ENCODE measurements at places on chromosomes 7 and 10. TPM values are rescaled to one million over a fixed set of nuclear protein-coding genes. Genes with fewer than 3 reads are reported as not detected.

DNA sequence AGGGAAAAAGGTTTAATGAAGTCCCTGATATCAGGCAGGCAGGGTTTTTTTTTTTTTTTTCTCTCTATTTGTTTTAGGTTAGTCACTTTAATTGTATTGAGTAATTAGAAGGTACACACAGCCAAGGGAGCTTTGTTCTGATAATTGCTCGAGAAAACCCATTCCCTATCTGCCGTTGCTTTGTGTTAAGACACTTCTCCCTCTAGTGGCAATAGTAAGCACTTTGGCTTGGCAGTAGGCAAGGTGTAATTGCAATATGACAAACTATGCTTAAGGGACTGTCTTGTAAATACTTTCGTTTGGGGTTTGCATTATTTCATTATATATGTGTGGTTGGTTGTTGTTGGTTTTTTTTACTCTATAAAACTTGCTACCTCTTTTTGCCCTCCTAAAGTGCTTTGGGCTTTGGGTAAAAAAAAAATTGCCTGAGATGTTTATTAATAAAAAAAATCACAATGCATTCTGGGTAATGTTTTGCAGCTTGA lies 113.4 kb downstream of the BTRC start:
- DNase-seq, result peak; percentile 58

- no peak for DNase-seq
Measured at GRCh38 chr7:132417103-132417906, 159.0 kb downstream of the PLXNA4 start.

The FAM171A1 gene
- 3.5 TPM for polyA plus RNA-seq

GRCh38 chr10:48478980-48479811 lies 125.7 kb downstream of the ARHGAP22 start:
- DNase-seq, result no peak

GRCh38 chr10:29630205-29631048 lies 4.3 kb downstream of the SVIL start:
- no peak for DNase-seq

DNA sequence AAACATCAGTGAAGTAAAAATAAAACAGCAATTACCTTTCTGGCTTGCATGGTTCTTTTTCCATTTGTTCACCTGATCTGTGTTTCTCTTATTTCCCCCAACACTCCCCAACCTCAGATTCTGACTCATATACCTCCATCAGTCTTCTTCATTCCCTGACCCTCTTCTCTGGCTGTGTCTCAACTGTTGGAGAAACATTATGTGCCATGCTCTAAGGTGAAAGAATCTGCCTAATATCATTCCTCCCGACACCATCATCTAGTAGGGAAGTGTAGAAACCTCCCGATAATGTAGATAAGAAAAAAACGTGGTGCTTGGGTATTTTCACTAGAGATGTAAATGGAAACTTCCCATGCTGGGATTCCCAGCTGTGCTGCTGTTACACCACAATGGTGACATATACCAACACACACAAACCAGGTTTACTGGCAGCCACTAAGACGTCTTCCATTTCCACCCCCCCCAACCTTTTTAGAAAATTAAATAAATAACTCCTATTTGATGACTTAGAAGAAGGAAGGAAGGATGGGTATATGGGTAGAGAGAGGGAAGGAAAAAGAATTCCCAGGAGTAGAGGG lies 63.4 kb downstream of the OSBPL3 start:
- DNase-seq, result no peak

The EBF3 gene
- polyA plus RNA-seq, result not detected

GRCh38 chr7:141557360-141557759 lies 6.2 kb downstream of the AGK start:
- no peak for DNase-seq

- peak; percentile 6 for DNase-seq
Measured at GRCh38 chr7:151992375-151992774, 33.1 kb upstream of the GALNT11 start.

The DYNC1I1 gene
- not detected for polyA plus RNA-seq

GRCh38 chr7:18939771-18940592 lies 177.5 kb downstream of the TWIST1 start:
- DNase-seq, result no peak

DNA sequence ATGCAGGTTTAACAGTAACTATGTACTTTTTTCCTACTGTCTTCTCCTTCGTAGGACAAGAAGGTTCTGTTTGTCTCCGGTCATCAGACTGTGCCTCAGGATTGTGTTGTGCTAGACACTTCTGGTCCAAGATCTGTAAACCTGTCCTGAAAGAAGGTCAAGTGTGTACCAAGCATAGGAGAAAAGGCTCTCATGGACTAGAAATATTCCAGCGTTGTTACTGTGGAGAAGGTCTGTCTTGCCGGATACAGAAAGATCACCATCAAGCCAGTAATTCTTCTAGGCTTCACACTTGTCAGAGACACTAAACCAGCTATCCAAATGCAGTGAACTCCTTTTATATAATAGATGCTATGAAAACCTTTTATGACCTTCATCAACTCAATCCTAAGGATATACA lies 2.4 kb downstream of the DKK1 start:
- DNase-seq, result no peak

The SNX10 gene
- polyA plus RNA-seq, result 41.5 TPM

- DNase-seq, result no peak
Measured at GRCh38 chr7:19143881-19144574, 1.2 kb downstream of the FERD3L start.

GRCh38 chr7:5143106-5143505 lies 46.9 kb upstream of the WIPI2 start:
- DNase-seq, result peak; percentile 9

DNA sequence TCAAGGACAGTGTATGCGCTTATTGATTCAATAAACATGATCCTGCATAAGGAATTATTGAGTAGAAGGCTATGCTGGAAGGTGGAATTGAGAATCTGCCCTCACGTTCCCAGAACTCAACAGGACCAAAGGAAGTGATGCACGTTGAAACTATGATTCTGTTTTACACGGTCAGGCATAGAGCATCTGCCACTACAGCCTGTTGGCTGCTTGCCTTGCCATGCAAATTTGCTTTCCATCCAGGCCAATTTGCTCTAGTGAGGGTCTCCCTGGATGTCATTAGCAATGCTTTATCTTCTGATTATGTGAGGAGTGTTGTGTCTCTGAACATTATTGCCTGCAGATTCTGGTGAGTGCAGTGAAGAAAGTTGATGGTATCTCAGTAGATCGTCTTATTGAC lies 132.9 kb downstream of the ADRA2A start:
- no peak for DNase-seq

DNA sequence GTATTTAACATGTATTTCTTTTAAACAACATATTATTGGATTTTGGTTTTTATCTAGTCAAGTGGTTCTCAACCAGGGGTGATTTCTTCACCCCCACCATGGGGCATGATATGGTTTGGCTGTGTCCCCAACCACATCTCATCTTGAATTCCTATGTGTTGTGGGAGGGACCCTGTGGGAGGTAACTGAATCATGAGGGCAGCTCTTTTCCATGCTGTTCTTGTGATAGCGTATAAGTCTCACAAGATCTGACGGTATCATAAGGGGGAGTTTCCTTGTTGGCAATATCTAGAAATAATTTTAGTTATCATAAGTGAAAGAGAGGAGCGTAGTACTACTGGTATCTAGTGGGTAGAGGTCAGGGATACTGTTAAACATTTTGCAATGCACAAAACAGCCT lies 37.6 kb downstream of the TMEM168 start:
- DNase-seq, result no peak

- DNase-seq, result peak; percentile 7
Measured at GRCh38 chr7:144670218-144670617, 165.6 kb downstream of the TPK1 start.

DNA sequence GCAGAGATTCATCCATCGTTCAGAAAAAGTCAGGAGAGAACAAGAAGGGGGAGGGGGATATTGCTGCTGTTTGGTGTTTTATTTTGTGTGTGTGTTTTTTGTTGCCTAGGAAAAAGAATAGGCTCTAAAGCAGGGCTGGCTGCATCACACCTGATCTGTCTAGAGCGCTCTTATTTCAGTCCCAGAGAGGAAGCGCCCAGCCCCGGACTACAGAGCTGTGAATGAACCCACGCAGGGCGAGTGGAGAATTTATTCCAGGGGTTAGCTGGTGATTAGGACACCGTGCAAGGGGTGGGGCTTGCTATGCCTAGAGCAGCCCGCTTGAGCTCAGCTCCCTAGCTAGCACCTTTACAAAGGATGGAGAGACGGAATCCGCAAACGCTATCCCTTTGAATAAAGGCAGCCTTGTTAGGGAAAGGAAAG lies 621 bp upstream of the FAM13C start:
- DNase-seq, result no peak

GRCh38 chr7:138468244-138469123 lies 8.4 kb downstream of the TRIM24 start:
- DNase-seq, result no peak

The AQP1 gene
- polyA plus RNA-seq, result not detected

DNA sequence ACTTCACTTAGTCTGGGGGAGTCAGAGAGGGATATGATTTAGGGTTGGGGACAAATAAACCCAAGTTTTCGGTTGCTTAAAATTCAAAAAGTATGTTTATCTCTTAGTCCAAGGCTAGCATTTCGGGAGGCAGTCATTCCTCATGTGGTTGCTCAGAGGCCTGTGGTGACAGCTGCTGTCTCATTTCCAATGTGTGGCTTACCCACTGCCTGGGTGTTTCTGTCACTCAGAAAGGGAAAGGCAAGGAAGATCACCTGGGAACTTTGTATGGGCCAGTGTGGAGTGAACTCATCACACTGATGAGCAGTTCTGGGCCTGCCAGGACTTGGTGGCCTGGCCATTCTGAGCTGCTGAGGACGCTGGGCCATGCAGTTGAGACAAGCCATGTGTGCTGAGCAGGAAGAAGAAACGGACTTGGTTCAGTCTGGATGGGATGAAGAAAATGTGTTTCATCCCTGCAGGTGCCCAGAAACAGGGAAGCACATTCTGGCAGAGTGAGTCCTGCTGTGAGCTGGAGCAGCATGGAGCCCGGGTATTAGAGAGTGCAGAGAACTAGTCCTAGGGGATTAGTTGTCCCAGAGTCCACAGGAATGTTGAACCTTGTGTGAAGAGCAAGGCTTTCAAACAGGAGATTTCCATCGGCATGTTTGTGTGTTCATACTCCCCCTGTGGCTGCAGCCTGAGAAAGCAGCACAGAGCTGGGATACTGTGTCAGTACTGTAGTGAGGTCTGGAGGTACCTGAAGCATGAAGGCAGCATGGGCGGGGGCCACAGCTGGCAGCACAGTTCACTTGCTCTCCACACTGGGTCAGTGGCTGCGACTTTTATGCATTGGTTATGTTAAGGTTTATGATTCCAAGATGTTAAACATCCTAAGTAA lies 211.1 kb upstream of the IGFBP3 start:
- no peak for DNase-seq

The PDE1C gene
- not detected for polyA plus RNA-seq

The ATG9B gene
- 36.8 TPM for polyA plus RNA-seq

The C10orf67 gene
- polyA plus RNA-seq, result not detected

GRCh38 chr10:102426803-102427287 lies 5.5 kb downstream of the CUEDC2 start:
- DNase-seq, result no peak

GRCh38 chr10:127407551-127407950 lies 141.6 kb upstream of the NPS start:
- no peak for DNase-seq

DNA sequence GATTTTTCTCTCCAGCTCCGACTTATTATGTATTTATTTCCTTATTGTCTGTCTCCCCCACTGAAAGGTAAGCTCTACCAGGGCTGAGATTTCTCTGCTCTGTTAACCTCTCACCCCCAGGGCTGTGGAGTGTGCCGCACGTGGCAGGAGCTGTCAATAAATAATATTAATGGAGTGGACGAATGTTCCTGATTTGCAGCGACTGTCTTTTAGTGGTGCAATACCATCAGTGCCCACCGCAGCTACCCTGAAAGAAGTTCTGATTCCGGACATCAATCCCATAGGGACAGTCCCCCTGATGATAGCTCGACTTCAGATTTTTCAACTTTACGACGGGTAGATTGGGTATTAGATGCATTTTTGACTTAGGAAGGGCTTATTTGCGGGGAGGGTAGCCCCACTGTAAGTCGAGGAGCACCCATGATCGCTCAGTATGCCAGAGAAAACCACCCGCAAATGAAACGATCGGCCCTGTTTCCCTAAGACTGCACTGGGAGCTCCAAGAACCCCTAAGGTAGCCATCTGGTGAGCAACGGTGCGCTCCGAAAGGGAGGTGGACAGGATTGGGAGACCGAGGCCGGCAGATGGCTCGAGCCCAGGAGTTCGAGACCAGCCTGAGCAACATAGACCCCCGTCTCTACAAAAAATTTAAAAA lies 986 bp upstream of the PPP2R2D start:
- DNase-seq, result no peak

GRCh38 chr7:139870380-139870779 lies 41.3 kb downstream of the TBXAS1 start:
- DNase-seq, result no peak

The LRMDA gene
- not detected for polyA plus RNA-seq

- DNase-seq, result no peak
Measured at GRCh38 chr10:93420944-93421825, 60.9 kb downstream of the MYOF start.

- DNase-seq, result no peak
Measured at GRCh38 chr10:49296836-49297235, 2.1 kb upstream of the C10orf71 start.

- DNase-seq, result peak; percentile 38
Measured at GRCh38 chr10:94630017-94630688, 53.4 kb upstream of the CYP2C18 start.

DNA sequence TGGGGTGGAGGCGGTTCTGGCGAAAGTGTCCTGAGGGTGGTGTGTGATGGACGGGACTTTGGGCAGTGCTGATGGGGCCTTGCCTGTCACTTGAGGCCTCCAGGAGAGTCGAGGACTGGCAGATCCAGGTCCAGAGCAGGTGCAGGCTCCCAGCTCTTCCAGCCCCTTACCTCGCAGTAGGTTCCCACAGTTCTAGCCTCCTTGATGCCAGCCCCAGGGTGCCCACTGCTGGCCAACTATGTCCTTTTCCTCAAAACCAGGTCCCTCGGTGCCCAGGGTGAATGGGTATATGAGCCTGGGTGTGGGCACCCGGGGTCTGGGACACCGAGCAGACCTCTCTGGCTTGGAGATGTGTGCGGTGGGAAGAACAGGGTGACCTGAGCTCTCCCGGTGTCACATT lies 8.3 kb downstream of the FAM20C start:
- no peak for DNase-seq

DNA sequence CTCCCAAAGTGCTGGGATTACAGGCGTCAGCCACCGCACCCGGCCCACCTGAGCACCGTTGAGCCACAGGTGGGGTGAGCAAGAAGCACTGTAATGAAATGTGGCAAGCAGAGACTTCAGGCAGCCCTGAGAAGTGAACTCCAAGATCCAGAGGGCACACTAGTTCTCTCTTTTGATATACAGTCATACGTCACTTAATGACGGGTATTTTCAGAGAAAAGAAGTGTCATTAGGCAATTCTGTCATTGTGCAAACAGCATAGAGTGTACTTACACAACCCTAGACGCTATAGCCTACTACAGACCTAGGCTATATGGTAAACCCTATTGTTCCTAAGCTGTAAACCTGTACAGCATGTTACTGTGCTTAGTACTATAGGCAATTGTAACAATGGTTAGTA lies 7.9 kb downstream of the PANK1 start:
- DNase-seq, result no peak

The GIMAP1 gene
- 64.1 TPM for polyA plus RNA-seq

The TUBB8 gene
- polyA plus RNA-seq, result not detected

GRCh38 chr7:116363637-116364432 lies 135.7 kb upstream of the CAV2 start:
- no peak for DNase-seq

- no peak for DNase-seq
Measured at GRCh38 chr7:45580053-45580872, 6.1 kb downstream of the ADCY1 start.

GRCh38 chr10:132925071-132925561 lies 17.3 kb downstream of the CFAP46 start:
- no peak for DNase-seq

The SAP25 gene
- not detected for polyA plus RNA-seq

- no peak for DNase-seq
Measured at GRCh38 chr7:20665096-20665495, 49.6 kb downstream of the ABCB5 start.

The GIMAP2 gene
- 91.5 TPM for polyA plus RNA-seq
